ENCODE measurements at places on chromosomes 6 and 20.

DNA sequence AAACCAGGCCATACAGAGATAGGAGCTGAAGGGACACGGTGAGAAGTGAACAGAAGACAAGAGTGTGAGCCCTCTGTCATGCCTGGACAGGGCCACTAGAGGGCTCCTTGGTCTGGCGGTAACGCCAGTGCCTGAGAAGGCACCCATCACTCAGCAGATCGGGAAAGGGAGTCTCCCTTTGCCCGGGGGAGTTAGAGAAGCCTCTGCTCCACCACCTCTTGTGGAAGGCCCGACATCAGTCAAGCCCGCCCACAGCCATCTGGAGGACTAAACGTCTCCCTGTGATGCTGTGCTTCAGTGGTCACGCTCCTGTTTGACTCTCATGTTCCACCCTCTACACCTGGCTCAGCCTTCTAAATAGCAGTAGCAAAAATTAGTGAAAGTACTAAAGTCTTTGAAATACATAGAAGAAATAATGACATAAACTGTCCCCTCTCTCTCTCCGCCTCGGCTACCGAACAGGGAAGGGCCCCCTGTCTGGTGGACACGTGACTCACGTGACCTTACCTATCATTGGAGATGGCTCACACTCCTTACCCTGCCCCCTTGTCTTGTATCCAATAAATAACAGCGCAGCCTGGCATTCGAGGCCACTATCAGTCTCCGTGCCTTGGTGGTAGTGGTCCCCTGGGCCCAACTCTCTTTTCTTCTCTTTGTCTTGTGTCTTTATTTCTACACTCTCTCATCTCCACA is 66.7 kb downstream of the RPP21 start:
- DNase-seq, result peak; percentile 59

DNA sequence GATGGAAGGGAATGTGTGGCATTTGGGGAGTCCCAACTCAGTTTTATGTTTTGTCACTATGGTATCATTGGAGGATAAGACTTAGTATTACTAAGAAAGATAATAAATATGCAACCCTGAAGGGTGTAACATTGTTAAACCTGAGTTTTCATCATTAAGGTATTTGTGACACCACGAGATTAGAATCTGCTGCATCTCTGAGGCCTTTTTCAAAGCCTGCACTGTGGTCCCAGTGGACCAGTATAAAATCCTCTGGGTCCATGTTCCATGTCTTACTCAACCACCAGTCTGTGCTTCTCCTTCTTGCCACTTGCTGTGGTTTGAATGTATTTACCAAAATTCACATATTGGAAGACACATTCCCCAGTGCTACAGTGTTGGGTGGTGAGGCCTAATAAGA is 130.6 kb downstream of the TBX18 start:
- no peak for DNase-seq

DNA sequence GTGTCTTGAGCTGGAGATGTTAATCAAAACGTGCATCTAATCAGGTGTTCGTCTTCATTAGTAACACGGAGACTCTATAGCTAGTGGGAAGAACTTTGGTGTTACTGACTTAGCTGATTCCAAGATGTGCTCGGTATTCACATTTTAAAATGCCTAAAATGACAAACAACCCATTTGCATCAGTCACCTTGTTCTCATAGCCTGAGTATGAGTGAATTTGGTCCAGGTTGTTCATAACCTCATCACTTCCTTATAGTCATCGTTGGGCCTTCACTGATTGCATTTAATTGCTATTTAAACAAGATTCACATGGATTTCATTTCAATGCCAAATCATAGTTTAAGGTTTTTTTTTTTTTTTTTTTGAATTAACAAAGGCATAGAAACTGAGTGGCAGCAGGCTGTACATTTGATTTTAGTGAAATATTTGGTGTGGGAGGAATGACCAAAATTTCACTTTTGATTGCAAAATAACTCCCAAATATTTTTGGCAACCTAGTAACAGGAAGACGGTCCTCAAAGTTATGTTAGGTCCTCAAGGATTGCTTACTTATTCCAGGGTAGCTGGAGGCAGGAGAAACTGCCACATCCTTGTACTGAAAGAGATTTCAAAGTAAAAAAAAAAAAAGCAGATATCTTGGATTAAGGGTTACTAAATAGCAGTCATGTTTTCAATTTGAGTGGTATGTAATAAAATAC is 104.7 kb downstream of the JARID2 start:
- no peak for DNase-seq

- DNase-seq, result no peak
Measured at GRCh38 chr6:21263531-21264287, 329.8 kb upstream of the SOX4 start.

DNA sequence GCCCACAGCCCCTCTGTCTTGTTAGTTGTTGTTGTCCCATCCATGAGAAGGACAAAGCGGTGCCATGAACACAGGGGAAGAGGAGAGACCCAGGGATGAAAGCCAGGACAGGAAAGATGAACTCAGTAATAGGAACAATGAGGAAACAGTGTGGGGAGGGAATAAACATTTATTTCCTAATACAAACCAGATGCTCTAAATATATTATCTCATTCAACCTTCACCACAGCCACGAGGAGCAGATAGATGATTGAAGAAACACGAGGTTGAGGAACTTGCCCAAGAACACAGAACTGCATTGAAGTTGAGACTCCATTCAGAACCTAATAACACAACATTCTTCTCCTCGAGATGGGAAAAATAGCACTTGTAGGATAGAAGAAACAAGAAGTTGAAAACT is 53.0 kb upstream of the AIG1 start:
- no peak for DNase-seq

DNA sequence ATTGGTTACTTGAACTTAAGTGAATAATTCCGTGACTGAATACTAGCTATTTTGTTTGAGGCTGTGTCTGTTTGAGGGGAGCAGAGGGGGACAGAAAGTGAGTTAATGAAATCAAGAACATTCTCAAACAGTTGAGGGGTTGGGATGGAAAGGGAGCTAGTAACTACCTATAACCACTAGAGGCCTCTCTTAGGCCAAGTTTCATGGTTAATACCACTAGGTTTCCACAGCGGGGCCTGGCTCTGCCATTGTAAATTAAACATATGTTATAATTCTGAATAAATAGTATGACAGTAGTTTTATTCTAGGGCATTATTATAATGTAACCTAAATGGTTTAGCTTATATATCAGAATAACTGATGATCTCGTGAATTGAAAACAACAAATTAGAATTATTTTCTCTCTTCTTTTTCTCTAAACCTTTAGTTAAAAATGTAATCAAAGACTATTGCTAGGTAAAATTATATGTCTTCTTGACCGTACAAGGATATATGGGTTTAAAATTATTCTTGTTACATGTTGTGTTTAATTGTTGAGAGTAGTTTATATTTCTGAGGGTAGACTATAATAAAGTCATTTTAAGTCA is 108.1 kb downstream of the BCKDHB start:
- DNase-seq, result no peak

DNA sequence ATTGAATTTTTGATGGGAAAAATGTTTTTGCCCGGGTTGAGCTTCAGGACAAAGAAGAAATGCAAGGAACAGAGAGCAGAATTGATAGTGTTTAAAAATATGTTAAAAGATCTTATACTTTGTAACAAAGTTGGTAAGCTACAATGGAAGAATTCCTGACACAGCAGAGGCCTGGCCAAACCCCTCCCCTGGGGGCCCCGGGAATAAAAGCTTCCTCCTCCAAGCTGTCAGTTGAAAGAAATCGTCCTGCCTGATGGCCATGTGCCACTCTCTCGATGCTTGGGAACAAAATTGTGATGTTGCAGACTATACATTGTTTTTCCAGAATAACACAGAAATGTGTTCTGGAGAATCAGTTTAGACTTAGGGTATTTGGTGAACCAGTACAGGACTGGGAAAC is 14.2 kb upstream of the TOX2 start:
- DNase-seq, result no peak

DNA sequence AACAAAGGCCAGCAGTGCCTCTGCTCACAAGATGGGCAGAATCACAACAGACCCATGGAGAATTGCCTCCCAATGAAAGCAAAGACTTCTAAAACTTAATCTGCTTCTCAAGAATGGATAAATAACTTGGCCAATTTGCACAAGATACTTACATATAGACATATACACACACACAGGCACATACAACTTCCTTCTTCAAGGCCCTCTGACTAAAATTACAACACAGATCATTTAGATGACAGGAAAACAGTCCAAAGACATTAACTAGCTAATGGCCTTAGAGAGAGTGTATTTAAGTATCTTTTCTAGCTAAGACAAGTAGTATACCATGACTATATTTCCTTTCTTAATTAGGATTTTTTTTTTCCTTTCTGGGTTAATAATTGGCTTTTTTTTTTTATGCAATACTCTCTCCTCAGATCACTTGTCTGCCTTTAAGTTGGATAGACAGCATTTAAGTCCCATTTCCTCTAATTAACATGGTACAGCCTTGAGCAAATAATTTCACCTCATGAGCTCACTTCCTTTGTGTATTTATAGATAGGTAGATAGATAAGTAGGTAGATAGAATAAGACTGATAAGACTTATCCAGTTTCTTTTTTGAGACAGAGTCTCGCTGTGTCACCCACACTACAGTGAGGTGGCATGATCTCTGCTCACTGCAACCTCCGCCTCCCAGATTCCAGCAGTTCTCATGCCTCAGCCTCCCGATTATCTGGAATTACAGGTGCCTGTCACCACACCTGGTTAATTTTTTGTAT is 70.0 kb downstream of the NRSN1 start:
- no peak for DNase-seq

GRCh38 chr6:4896401-4896800 is 107.4 kb downstream of the RPP40 start:
- no peak for DNase-seq

DNA sequence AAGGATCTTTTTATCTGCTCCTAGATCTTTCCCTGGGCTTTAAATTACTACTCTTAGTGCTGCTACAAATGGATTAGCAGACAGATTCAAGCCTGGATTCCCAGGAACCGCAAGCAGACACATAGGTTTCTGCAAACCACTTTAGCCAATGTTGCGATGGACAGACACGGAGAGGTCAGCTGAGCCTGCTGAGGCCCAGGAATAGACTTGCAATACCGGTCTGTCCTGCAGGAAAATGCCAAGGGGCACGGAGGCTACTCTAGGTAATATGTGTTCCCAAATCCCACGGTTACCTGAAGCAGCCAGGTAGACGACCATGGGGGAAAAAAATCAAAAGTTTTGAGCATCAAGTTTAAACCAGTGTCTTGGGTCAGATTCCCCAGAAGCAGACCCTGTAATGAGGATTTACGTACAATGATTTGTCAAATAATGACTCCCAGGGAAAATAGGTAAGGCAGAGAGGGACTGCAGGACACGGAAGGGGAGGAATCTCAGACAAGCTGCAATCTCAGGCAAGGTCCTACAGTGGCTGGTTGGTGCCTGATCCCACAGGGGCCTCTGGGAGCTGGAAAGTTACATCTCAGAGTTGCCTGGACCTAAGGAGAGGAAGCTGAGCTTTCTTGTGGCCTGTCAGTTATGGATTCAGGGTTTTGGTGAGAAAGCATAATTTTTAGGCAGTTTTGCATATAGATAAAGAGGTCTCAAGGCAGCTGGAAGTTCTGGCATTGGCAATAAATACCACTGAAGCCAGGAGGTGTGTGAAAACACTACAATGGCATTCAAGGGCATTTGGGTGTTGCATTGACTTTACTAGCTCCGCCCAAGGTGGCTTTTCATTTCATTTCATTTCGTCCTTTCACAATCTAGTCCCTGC is 12.5 kb downstream of the OTOR start:
- no peak for DNase-seq

- peak; percentile 77 for DNase-seq
Measured at GRCh38 chr20:49608752-49609670, 41.1 kb upstream of the PTGIS start.

DNA sequence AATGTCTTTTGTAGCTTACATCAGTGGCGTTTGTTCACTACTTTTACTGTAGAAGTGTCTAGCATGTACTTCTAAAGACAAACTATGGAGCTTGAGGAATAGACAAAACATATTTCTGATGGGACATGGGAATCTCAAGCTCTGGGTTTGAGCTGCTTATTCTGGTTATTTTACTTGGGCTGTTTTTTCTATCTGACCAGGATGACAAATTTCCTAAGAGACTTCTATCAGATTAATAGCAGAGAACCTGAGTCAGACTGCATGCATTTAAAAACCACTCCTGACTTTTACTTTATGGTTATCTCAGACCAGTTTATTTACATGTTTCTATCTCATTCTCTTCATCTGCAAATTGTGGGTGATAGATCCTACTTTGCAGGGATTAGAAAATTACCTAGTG is 1282.3 kb upstream of the GJE1 start:
- no peak for DNase-seq

DNA sequence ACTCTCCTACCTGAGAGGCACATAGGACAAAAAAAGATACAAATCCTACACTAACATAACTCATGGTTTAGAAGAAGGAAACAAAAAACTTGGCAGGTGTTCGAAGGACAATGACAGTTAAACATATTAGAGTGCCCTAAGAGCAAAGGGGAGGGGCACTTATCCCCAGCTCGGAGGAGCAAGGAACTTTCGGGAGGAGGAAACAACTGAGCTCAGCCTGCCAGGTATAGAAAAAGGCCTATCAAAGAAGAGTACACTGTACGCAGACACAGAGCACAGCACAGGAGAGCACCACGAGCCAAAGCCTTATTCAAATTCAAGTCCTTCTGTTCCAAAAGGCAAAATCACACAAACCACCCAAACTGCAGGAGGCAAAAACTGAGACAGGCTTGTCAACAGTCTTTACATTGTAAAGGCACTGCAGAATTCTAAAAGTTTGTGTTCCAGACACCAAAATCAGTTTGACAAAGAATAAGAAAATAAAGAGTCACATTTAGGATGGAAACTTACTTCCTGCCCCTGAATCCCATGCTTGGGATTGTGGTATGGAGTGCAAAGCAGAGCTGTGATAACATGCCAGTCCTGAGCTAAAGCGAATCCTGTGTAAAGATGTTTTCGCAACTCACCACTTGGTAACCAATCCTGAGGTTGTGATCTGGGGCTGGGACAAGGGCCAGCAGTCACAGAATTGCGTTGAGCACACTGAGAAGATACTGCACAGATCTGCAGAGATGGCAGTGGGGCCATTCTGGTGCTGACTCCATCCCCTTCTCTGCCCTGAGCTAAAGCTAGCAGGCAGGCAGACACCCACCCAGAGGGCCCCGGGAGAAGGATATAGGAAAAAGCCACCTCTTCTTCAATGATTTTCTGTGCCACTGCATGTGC is 108.6 kb downstream of the CHD6 start:
- no peak for DNase-seq

GRCh38 chr6:43942011-43942442 is 172.0 kb downstream of the VEGFA start:
- DNase-seq, result no peak

DNA sequence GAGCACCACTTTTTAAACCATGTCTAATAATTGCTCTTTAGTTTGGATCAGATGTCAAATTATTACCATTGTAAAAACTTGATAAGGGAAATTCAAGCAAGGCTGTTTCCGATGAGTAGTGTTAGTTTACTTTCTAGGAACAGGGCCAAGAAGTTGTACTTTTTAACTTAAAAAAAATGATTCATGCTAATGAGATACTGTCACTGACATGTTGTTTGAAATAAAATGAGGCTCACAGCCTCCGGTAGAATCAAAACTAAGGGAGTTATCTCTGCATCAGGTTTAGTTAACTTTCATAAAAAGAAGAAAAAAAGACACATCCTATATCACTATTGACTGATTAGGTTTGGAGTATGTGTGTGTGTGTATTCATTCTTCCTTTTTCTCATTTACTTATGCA is 55.2 kb upstream of the SUPT3H start:
- no peak for DNase-seq

- DNase-seq, result no peak
Measured at GRCh38 chr6:156410649-156411048, 366.5 kb upstream of the ARID1B start.

- DNase-seq, result peak; percentile 16
Measured at GRCh38 chr6:38495922-38496635, 143.7 kb downstream of the BTBD9 start.

- DNase-seq, result no peak
Measured at GRCh38 chr20:33812908-33813462, 1.8 kb downstream of the CHMP4B start.
